ENCODE measurements at places on chromosomes 2 and 18. TPM values are rescaled to one million over a fixed set of nuclear protein-coding genes. Genes with fewer than 3 reads are reported as not detected.

KIF5C gene
- total RNA-seq: 0.21 TPM

ASAP2 gene
- 79.2 TPM for total RNA-seq

TBR1 gene
- 0.09 TPM for total RNA-seq

DQX1 gene
- total RNA-seq: 0.69 TPM

SKOR2 gene
- total RNA-seq: not detected

CYS1 gene
- total RNA-seq: 0.25 TPM

CCDC68 gene
- total RNA-seq: 2.9 TPM

RRM2 gene
- 220 TPM for total RNA-seq

WDR35 gene
- total RNA-seq: 8.0 TPM

POMC gene
- 0.69 TPM for total RNA-seq

GNLY gene
- total RNA-seq: not detected

POTEI gene
- 0.16 TPM for total RNA-seq

MAP4K3 gene
- total RNA-seq: 46.2 TPM

PLCL1 gene
- 3.4 TPM for total RNA-seq

PARD6G gene
- 1.8 TPM for total RNA-seq

SLC14A1 gene
- not detected for total RNA-seq

TFPI gene
- 286 TPM for total RNA-seq

MYOM1 gene
- total RNA-seq: not detected

EFEMP1 gene
- total RNA-seq: 2,354 TPM

FABP1 gene
- not detected for total RNA-seq

ARHGEF33 gene
- total RNA-seq: 0.12 TPM

CDCA7 gene
- total RNA-seq: 27.7 TPM

TEKT4 gene
- total RNA-seq: not detected

UGT1A10 gene
- not detected for total RNA-seq

MERTK gene
- total RNA-seq: 37.3 TPM
